ENCODE measurements at places on chromosomes 3 and 15.

DNA sequence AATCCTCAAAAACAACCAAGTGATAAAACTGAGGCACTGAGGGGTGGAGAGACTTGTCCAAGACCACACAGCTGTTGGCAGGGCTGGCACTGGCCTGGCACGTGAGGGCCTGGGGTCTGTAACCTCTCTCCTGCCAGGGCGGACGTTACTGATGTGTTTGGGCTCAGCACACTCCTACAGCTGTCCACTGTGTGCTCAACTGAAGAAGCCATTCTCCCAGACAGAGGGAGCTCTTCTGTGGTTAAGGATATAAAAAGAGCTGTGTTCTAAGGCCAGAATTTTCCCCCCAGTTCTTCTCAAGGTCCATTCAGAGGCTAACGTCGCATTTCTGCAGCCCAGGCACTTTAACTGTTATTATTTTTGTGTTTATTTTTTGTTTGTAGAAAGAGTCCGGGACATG, 429.0 kb upstream of the ATP11B start:
- no peak for DNase-seq

DNA sequence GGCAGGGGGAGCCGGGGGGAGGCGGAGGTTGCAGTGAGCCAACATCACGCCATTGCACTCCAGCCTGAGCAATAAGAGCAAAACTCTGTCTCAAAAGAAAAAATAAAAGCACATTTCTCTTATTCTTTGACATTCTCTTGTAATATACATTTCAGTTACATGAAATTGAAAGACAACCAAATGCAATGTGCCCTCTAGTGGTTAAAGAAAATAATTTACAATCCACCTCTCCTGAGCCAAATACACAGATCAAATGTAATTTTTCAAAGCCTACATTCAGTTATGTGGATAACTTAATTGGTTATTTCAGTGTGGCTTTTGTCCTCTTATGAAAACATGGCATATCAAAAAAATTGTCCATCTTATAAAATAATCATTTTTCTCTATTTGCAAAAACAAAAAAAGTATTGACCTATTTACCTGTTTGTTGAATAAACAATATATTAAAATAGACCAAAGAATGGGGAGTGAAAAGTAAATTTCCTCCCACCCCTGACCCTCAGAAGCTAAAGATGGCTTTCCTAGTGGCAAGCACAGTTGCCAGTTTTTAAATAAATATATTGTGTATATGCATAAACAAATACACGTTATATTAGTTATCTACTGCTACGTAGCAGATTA, 14.2 kb upstream of the U2SURP start:
- DNase-seq, result no peak

- DNase-seq, result no peak
Measured at GRCh38 chr3:4078903-4079302, 224.3 kb upstream of the SETMAR start.

DNA sequence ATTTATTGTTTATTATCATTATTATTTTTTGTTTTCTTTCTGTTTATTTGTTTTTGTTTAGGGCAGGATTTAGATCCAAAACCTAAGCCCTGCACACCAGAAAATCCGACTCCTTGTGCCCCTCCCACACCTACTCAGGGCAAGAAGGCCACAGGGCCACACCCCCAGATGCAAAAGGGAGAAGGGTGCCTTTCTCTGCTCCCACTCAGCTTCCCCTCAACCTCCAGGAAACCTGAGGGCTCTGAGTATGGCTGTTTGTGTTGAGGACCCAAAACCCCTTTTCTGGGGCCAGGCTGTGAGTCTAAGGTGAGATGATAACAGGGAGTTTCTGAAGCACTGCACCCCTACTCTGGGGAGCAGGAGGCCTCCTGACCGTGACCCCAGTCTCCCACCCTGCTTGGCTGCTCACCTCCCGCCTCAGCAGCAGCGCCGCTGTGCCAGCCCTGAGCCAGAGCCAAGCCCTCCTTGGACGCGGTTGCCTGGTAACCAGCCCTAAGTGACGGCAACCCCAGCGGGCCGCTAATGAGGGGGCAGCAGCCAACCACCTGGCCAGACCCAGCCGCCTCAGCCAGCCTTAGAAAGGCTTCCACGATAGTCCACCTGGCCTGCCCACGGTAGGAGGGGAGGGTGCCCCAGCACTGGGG, 6.4 kb upstream of the C15orf39 start:
- no peak for DNase-seq

DNA sequence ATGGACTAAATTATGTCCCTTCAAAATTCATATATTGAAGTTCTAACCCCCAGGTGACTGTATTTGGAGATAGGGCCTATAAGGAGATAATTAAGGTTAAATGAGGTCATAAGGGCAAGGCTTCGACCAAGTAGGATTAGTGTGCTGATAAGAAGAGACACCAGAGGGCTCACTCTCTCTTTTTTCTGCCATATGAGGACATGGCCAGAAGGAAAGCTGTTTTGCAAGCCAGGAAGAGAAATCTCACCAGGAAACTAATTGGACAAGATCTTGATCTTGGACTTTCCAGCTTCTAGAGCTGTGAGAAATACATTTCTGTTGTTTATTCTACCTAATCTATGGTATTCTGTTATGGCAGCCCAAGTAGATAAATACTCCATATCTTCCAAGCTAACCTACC, 503.6 kb upstream of the NAALADL2 start:
- DNase-seq, result no peak

Data from CD4-positive, alpha-beta T cell treated with Interleukin-6 for 4 hours (primary cell).